Daoy (cell line): ENCODE measurements at places on chromosomes 7 and 10.

DNA sequence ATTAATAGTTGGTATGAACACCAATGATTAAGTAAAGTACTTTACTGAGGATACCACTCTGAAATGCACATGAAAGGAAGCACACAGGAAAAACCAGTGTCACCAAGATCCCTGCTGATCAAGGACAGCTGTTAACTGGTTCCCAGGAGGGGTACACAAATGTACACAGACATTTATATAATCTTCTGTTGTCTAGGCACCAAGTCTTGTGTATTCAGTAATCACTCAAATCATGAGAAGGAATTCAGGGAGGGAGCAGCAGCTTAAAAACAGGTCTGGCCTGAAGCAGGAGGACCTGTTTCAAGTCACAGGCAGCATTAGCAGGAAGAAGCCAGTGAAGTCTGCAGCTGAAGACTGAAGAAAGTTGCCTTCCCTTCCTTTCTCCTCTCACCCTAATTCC lies 18.7 kb downstream of the MPP7 start:
- no peak for DNase-seq

- DNase-seq, result no peak
These were observed 4.1 kb upstream of the VSTM2A start for GRCh38 chr7:54538122-54538521.

DNA sequence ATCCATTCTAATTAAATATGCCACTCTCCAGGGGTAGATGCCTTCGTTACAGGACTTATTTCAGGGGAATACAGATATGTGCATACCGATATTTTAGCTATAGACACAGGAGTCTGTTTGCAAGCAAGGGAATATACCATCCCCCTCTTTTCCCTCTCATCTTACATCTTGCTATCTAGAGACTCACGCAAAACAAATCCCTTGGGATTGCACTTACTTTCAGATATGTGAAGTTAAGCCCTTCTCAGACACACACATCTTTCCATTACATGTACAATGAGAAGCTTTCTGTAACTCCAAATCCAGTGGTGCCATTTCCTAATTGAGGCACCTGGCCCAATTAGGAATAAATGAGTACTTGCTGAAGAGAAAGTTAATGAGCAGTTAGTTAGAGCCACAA lies 250.4 kb upstream of the FZD8 start:
- DNase-seq, result no peak

GRCh38 chr10:49738616-49739360 lies 23.3 kb downstream of the OGDHL start:
- DNase-seq, result no peak

DNA sequence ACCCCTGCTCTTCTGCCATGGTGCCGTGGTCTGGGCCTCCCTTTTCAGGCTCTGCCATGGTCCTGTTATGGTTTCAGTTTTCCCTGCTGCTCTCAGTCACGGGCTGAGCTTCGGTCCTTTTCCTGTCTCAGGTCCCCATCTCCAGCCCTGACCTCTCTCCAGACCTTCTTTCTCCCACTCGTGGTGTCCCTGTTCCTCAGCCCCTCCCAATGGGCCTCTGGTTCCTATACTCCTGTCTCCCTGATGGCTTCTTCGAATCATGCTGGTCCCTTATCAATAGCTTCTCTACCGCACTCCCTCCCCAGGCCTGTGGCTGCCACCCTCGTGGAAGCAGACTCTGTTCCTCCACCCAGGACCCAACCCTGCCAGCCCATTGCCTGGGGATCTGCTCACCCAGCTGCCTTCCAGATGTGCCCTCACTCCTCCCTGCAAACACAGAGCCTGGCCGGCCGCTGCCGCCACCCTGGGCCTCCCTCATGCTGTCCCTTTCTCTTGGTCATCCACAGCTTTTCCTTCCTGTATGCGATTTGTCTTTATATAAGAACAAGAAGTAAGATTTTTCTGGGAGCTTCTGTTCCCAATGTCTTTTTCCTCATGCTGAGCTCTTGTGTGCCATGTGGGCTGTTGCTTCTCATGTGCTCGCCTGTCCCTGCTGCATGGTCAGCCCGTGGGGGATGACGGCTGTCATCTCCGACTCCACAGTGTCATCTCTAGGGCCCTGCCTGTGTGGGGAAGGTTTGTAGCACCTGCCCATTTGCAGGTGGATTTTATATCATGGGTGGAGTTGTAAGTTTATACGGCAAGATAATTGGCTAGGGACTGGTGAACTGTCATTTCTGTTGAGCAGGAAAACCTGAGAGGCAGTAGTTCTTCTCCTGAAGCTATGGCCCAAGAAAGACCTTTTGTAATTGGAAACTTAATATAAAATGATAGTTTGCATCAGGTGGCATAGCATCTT lies 126.7 kb downstream of the NT5C2 start:
- DNase-seq, result no peak

DNA sequence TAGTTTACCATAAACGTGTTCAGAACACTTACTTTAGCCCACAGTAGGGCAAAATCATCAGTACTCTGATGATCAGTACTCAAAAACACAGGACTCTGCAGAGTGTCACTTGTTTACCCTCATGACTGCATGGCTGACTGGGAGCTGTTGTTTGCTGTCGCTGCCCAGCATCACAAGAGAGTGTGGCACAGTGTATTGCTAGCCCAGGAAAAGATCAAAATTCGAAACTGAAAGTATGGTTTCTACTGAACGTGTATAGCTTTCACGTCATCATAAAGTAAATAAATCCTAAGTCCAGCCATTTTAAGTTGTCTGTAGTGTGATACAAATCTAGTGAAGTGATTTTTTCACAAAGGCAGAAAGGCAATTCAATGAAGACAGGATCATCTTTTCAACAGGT lies 184.6 kb downstream of the RAMP3 start:
- DNase-seq, result no peak

DNA sequence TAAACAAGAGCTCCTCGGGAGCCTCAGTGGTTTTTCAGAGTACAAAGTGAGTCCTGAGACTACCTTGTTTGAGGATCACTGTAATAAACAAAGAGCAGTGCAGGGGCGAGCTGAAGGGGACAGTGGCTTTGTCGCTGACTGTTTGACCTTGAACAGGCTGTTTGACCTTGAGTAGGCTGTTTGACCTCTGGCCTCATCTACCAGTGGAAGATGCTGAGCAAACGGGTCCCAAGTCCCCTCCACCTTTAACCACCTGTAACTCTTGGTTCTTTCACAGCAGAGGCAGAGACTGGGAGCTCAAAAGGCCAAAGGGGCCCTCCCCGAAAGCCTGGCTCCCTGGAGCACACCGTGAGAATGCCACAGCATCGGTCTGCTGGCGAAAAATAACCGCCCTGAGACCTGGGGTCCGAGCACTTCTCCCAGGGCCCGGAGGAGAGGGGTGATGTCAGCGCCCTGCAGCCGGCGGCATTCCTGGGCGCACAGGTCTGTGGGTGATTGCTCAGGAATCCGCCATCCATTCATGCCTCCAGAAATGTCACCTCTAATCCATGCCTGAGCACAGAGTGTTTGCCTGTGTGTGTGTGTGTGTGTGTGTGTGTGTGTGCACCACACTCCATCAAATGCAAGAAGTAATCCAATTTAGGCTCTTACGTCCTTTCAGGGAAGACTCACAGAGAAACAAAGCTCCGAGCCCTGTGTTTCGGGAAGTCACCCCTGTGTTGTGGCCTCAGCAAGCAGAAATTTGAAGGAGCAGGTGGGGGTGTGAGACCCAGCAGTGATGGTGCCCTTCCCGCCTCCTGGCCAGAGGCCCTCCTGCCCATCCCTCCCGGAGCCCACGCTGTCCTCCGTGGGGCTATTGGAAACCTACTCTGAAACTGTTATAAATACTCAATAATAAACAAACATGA lies 66.5 kb downstream of the ASB13 start:
- DNase-seq, result no peak

- no peak for DNase-seq
These were observed 630 bp upstream of the VSTM4 start for GRCh38 chr10:49115796-49116508.

- peak; percentile 58 for DNase-seq
These were observed 744 bp upstream of the EBF3 start for GRCh38 chr10:129964611-129965424.

GRCh38 chr10:126060261-126060931 lies 164.0 kb downstream of the FANK1 start:
- peak; percentile 89 for DNase-seq

- no peak for DNase-seq
These were observed 53.1 kb downstream of the INPP5F start for GRCh38 chr10:119778776-119779445.

DNA sequence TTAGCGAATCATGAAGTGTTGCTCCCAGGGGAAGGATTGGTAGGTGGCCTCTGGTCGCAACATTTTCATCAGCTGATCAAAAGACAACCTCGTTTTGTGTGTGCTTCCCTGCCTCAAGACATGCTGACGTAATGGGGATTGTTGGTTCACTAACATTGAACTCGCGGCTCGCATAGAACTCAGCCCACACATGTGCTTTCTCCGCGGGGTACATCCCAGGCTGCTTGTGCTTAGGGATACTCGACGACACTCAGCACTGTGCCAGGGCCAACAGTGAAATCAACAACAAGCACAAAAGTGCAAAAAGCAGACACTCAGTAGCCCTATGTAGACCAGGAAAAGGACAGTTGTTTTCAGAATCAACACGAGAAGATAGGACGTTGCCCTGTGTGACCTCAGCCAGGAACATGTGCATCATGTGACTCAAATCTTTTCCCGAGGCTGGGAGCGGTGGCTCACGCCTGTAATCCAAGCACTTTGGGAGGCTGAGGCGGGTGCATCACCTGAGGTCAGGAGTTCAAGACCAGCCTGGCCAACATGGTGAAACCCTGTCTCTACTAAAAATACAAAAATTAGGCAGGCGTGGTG lies 20.8 kb downstream of the WIPI2 start:
- no peak for DNase-seq

- no peak for DNase-seq
These were observed 124.6 kb downstream of the AUTS2 start for GRCh38 chr7:69722843-69723242.

- DNase-seq, result no peak
These were observed 93.1 kb upstream of the CXCL12 start for GRCh38 chr10:44478040-44478439.

- no peak for DNase-seq
These were observed 54.1 kb upstream of the ABI1 start for GRCh38 chr10:26914898-26915297.

DNA sequence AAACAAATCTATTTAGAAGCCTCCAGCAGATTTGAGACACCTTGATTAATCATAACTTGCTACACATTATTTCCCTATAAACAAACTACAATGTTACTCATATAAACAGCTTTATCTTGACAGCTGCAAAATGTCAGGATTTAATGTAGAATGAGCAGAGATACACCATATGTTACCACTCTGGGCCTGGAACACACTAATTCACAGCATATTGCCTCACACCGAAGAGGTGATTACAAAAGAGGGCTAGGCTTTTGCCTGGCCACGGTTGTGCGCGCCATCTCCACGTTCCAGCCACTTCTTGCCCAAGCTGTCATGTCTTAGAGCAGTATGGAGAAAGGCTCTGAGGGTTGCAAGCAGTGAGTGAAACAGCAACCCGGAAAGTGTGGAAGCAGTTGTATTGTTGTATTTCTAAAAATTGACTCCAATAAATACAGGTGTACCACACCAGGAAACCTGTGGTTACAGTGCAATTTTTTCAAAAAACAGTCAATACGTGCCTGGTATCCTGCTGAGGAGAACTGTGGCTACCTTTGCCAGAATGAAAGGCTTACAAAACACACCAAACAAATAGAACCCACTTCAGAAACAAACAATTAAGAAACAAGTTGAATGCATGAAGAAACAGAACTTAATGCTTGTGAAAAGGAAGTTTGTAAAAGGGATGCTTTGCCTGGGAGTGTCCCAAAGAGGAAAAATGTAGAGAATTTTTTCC lies 498.1 kb downstream of the PLXNA4 start:
- no peak for DNase-seq

- peak; percentile 76 for DNase-seq
These were observed 190.9 kb upstream of the LYZL2 start for GRCh38 chr10:30820261-30820991.

DNA sequence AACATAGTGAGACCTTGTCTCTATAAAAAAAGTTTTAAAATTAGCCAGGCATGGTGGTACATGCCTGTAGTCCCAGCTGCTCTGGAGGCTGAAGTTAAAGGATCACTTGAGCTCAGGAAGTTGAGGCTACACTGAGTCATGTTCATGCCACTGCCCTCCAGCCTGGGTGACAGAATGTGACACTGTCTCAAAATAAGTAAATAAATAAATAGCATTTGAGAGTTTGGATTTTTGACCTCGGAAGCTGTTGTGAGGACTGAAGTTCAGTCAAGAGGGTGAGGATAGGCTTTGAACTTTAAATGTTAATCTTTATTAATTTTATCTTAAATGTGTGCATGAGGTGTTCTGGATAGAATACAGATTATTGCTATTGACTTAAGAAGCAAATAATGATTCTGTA lies 110.2 kb downstream of the GNAT3 start:
- DNase-seq, result no peak

GRCh38 chr10:11654659-11655058 lies 43.2 kb upstream of the USP6NL start:
- no peak for DNase-seq

GRCh38 chr10:125799451-125800182 lies 23.4 kb downstream of the UROS start:
- DNase-seq, result no peak

GRCh38 chr7:73829505-73829904 lies 1.3 kb upstream of the CLDN4 start:
- no peak for DNase-seq

DNA sequence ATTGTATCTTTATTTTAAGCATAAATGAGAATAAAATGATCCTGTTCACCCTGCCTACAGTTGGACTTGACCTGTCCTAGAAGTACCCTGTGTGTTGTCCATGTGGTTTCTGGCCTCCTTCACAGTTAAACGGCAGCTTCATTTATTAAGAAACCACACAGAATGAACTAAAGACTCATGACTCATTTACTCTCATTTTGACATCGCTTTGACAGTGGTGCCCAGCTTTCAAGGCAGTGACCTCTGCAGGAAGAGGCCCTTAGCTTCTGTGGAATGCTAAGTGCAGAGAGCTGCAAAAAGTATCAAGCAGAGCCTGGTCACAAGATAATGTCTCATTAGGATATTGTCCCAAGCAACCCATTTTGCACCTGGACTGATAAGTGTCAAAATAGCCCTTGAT lies 93.4 kb downstream of the AVL9 start:
- DNase-seq, result peak; percentile 86

- DNase-seq, result peak; percentile 66
These were observed 23.8 kb downstream of the PFKP start for GRCh38 chr10:3090914-3091787.

DNA sequence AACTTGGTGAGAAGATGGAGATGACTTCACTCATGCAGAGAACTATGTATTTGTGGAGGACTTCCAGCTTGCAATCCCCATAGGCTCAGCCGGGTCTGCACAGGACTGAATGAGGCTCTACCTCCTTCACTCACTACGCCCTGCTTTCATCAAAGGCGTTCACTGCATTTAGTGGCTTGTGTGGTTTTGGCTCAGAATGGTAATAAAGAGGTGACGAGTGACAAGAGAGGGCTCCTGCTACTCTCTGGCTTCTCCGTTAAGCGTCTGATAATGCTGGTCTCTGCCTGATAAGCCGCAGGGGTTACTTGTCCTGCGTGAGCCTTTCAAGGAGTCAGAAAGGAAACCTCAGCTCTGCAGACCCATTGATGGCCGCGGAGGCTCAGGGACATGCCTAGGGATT lies 343.4 kb downstream of the PRPF18 start:
- peak; percentile 67 for DNase-seq
